ENCODE measurements at places on chromosomes 16 and 17.

GRCh38 chr16:86462334-86463084 is 47.8 kb upstream of the FOXF1 start:
- DNase-seq, result no peak

DNA sequence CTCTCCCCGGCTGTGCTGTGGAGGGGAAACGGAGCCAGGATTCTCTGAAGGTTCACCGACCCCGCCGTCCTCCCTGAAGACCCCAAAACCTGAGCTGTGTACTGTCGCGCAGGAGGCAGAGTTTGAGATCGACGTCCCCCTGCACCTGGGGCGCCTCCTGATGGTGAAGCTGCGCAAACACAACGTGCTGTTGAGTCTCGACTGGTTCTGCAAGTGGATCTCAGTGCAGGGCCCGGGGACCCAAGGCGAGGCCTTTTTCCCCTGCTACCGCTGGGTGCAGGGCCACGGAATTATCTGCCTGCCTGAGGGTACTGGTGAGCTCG is 62.6 kb upstream of the TEKT1 start:
- DNase-seq, result no peak

GRCh38 chr16:2495041-2495440 is 18.7 kb upstream of the ATP6V0C start:
- no peak for DNase-seq

- DNase-seq, result peak; percentile 21
Observed at GRCh38 chr16:9256196-9256595, 164.8 kb downstream of the HAPSTR1 start.

DNA sequence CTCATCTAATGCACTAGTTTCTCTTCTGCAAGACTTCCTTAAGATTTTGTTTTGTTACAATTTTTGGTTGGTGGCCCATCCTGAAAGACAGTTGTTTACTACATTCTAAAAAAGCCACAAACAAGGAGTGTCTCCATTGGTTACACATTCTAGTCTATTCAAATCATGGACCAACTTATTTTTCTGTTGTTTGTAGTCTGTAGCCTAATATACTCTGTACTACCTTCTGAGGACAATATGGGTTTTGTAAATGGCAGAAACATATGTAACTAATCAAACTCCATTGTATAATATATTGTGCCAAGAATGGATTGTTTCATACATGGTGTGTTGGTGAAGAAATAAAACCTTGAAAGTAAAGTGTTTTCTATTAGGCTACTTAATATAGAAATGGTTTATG is 79.5 kb upstream of the DHX40 start:
- DNase-seq, result no peak

DNA sequence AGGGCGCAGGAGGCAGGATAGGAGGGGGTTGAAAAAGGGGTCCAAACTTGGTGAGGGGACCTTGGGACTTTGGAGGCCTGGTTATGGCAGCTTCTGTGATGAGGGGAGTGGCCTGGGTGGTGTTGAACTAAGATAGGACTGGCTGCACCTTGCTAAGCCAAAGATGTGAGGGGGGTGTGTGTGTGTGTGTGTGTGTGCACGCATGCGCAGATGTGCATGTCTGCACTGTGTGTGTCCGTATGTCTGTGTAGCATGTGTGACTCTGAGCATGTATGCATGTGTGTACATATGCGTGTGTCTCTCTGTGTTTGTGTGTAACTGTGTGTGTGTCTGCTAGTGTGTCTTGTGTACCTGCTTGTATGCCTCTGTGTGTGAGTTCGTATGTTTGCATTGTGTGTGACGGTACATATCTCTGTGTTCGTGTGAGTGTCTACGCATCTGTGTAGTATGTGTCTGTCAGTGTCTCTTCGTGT is 4.1 kb downstream of the SLC16A5 start:
- DNase-seq, result no peak

GRCh38 chr16:64534180-64534780 is 587.6 kb downstream of the CDH11 start:
- DNase-seq, result no peak
